ENCODE measurements at places on chromosomes 7 and 10. TPM values are rescaled to one million over a fixed set of nuclear protein-coding genes. Genes with fewer than 3 reads are reported as not detected.

MORN4 gene
- total RNA-seq, result 5.2 TPM

RAMP3 gene
- 0.17 TPM for total RNA-seq

MRC1 gene
- total RNA-seq, result not detected

MMRN2 gene
- 1.5 TPM for total RNA-seq

SUN3 gene
- not detected for total RNA-seq

SPDYE9 gene
- total RNA-seq, result not detected

CALN1 gene
- not detected for total RNA-seq

DUSP5 gene
- total RNA-seq, result 6.5 TPM

OR6B1 gene
- not detected for total RNA-seq

All from bronchial smooth muscle cell (primary cell).